Stimulated activated CD8-positive, alpha-beta memory T cell treated with anti-CD3 and anti-CD28 coated beads, Interleukin-4, amount 100 ng/mL, for 4 hours (primary cell): ENCODE measurements at places on chromosomes 7 and 10.

GRCh38 chr10:132832186-132832969 lies 46.4 kb upstream of the NKX6-2 start:
- DNase-seq = no peak

DNA sequence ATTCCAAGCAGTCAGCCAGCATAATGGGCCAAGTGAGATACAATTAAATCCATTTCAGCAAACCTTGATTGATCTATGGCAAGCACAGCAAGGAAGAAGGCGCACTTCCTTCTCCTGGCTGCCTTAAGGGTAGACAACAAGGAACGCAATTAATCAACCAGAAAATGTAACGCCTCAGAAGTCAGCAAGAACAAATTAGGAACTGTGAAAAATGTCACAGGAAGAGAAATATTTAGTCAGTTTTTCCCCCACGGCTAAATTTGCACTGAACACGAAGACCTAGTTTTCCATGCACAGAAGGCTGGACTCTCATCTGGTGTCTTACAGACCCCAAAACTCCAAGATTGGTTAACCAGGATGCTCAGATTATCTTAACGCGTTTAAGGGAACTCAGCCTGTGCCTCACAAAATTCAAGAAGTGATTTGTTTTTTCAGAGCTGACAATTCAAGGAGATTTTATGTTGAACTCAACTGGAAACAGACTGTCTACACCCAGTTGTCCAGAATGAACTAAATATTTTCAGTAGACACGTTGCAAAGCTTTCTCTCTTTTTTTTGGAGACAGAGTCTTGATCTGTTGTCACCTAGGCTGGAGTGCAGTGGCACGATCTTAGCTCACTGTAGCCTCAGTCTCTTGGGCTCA lies 14.2 kb downstream of the SNX8 start:
- no peak for DNase-seq

DNA sequence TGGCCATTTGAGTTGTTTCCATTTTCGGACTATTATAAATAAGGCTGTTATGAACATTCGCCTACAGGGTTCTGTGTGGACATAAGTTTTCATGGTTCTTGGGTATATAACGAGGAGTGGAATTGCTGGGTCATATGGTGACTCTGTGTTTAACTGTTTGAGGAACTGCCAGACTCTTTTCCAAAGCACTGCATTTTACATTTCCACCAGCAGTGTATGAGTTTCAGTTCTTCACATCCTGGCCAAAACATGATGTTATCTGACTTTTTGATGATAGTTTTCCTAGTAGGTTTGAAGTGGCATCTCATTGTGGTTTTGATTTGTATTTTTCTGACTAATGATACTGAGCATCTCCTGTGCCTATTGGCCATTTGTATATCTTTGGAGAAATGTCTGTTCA lies 5.4 kb downstream of the SUV39H2 start:
- DNase-seq = no peak

DNA sequence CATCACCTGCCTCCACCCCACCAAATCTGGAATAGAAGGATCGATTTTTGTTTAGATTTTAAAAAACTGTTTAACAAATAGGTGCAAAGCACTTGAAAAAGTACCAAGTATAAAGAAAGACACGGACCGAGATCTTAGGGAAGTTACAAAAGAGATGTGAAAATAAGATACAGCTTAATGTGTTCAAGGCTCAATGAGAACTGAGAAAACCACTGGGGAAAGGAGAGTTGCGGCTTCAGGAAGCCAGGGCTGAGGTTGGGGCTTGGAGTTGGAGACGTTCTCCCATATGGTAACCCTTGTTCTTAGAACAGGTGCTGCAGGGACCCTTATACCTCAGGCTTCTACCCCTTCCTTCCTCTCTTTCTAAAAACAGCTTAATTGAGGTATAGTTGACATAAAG lies 140.2 kb downstream of the FANK1 start:
- no peak for DNase-seq

GRCh38 chr10:6445671-6446316 lies 134.3 kb downstream of the PRKCQ start:
- peak; percentile 53 for DNase-seq

- no peak for DNase-seq
Measured at GRCh38 chr10:73251683-73252444, 580 bp downstream of the MRPS16 start.

GRCh38 chr7:158448430-158449100 lies 139.1 kb downstream of the PTPRN2 start:
- DNase-seq = no peak
